ENCODE measurements at places on chromosomes 3 and 15. TPM values are rescaled to one million over a fixed set of nuclear protein-coding genes. Genes with fewer than 3 reads are reported as not detected.
A peak's percentile ranks its signal among the peaks of the same experiment; 100 is the strongest.

GRCh38 chr3:151203051-151203420 lies at the start of gene GPR171:
TSS of gene GPR171 (minus strand) at chr3:151203216. CDS start at chr3:151199386, 3,830 bp downstream.
- no peaks in the 10 kb centered on the region for H3K36me3 ChIP-seq
- no peak for DNase-seq
- H3K4me1 ChIP-seq, result peaks cover 2% of the 10 kb centered on the region
- H3K27ac ChIP-seq, result no peak within 1 kb of the TSS

CHAC1 gene
- total RNA-seq, result 51.3 TPM

GRCh38 chr15:67784090-67784781 lies 41.1 kb upstream of the SKOR1 start:
- H3K4me1 ChIP-seq, result no peaks in the 10 kb centered on the region
- H3K27me3 ChIP-seq, result no peaks in the 10 kb centered on the region
- H3K27ac ChIP-seq, result no peak overlapping the region
- DNase-seq, result no peak
- no peak overlapping the region for H3K4me3 ChIP-seq

DNA sequence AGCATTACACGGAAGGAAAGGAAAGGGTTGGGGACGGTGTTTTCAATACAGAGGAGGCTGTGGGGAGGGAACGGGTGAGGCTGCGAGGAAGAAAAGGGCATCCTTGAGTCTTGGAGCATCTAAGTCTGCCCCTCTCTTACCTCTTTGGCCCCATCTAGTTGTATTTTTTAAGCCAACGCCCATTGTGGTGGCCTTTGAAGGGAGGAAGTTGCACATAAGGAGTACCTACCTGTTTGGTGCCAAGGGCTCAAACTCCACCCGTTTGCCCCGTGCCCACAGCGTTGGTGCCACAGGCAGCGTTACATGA lies 146.1 kb upstream of the UMPS start:
- no peak for DNase-seq
- peaks cover 59% of the 10 kb centered on the region for H3K27me3 ChIP-seq
- no peaks in the 10 kb centered on the region for H3K36me3 ChIP-seq
- no peak overlapping the region for H3K27ac ChIP-seq
- peak overlapping the region; percentile 44 for H3K4me3 ChIP-seq
- no peaks in the 10 kb centered on the region for H3K4me1 ChIP-seq

DNA sequence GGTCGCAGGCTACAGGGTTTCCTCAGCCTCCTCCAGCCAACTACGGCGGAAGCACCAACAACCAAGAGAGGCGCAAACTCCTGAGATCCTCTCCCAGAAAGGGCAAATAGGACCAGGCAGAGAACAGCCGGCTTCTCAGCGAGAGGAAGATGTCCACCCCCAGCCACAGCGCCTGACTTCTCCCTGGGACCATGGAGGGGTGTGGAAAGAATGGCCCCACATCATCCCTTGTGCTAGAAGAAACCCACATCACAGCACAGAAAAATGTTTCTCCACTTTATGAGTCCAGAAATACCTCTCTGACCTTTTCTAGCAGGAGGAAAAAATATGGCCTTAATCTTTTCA lies 105.7 kb downstream of the XXYLT1 start:
- no peaks in the 10 kb centered on the region for H3K27me3 ChIP-seq
- no peaks in the 10 kb centered on the region for H3K36me3 ChIP-seq
- no peak for DNase-seq
- H3K4me3 ChIP-seq, result no peak overlapping the region

LDHAL6B gene
- not detected for total RNA-seq

GRCh38 chr3:78924711-78925110 lies 843.1 kb downstream of the ROBO1 start:
- H3K36me3 ChIP-seq, result no peaks in the 10 kb centered on the region
- H3K27me3 ChIP-seq, result no peaks in the 10 kb centered on the region
- H3K27ac ChIP-seq, result no peak overlapping the region
- no peaks in the 10 kb centered on the region for H3K4me1 ChIP-seq

DNA sequence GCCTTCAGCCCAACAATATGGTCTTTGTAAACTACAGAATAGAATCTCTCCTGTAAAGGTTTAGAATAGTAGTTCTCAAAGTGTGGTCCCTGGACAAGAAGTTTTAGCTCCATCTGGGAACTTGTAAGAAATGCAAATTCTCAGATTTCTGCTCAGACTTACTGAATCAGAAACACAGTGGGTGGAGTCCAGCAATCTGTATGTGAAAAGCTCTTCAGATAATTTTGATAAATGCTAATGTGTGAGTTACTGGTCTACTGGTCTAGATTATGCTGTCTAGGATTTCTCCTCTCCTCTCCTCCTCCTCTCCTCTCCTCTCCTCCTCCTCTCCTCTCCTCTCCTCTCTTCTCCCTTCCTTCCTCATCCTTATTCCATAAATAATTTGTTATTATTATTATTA lies 57.5 kb downstream of the RBMS3 start:
- H3K4me1 ChIP-seq, result peaks cover 4% of the 10 kb centered on the region
- DNase-seq, result no peak
- no peak overlapping the region for H3K4me3 ChIP-seq
- no peak overlapping the region for H3K27ac ChIP-seq

DNA sequence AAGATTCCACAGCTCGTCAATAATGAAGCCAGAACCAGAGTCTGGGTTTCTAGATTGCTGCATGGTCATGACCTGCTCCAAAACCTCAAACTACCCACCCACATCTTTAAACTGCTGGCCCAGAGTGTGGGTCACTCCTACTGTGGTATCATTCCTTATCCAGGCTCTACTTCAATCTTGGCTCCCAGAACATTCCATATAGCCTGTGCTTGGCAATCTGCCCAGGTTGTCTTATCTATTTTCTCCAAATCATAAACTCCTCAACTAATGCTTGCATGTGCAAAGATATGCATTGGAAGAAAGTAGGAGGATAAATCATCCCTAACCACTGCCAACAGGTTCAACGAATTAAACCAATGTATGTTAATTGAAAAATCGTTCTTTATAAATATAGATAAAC lies 169.7 kb downstream of the ANXA2 start:
- no peaks in the 10 kb centered on the region for H3K4me1 ChIP-seq
- peaks cover 11% of the 10 kb centered on the region for H3K27me3 ChIP-seq
- no peak overlapping the region for H3K27ac ChIP-seq
- no peaks in the 10 kb centered on the region for H3K36me3 ChIP-seq

ROBO2 gene
- 14.5 TPM for total RNA-seq

GRCh38 chr3:69994919-69995318 lies 4.6 kb upstream of the SAMMSON start:
- no peak overlapping the region for H3K4me3 ChIP-seq
- H3K27ac ChIP-seq, result no peak overlapping the region

DNA sequence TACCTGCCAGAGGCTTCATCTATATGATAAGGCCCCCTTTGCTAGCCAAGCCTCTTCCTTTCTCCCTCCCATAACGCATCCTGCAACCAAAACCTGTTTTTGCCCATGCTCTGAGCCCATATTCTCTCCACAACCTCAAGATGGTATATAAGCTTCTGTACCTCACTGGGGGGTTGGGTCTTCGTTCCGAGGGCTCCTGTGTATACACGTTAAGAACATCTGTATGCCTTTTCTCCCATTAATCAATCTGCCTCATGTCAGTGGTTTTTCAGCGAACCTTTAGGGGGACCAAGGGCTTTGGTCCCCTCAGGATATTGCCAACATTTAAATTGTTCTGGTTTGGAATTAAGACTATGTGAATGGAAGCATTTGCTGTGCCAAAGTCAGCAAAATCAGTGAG lies 168.0 kb downstream of the PEX5L start:
- no peaks in the 10 kb centered on the region for H3K4me1 ChIP-seq
- no peaks in the 10 kb centered on the region for H3K27me3 ChIP-seq
- no peaks in the 10 kb centered on the region for H3K36me3 ChIP-seq
- DNase-seq, result no peak
- no peak overlapping the region for H3K4me3 ChIP-seq

GRCh38 chr15:75921732-75922703 lies 18.3 kb downstream of the FBXO22 start:
- DNase-seq, result peak; percentile 83
- no peaks in the 10 kb centered on the region for H3K27me3 ChIP-seq
- peaks cover 4% of the 10 kb centered on the region for H3K4me1 ChIP-seq
- H3K36me3 ChIP-seq, result peaks cover 11% of the 10 kb centered on the region

GRCh38 chr15:60804986-60805949 lies 326.3 kb upstream of the ICE2 start:
- H3K4me3 ChIP-seq, result no peak overlapping the region
- no peak overlapping the region for H3K27ac ChIP-seq
- H3K4me1 ChIP-seq, result peaks cover 5% of the 10 kb centered on the region
- peak; percentile 74 for DNase-seq

- no peak for DNase-seq
- no peaks in the 10 kb centered on the region for H3K36me3 ChIP-seq
- H3K4me1 ChIP-seq, result no peaks in the 10 kb centered on the region
- H3K4me3 ChIP-seq, result no peak overlapping the region
- peaks cover 59% of the 10 kb centered on the region for H3K27me3 ChIP-seq
- no peak overlapping the region for H3K27ac ChIP-seq
Observed at GRCh38 chr15:43275740-43276562, 9.2 kb upstream of the TGM5 start.

GRCh38 chr15:86445579-86446252 lies 366.0 kb downstream of the AGBL1 start:
- no peak for DNase-seq
- H3K27ac ChIP-seq, result no peak overlapping the region
- H3K4me1 ChIP-seq, result no peaks in the 10 kb centered on the region
- H3K4me3 ChIP-seq, result no peak overlapping the region

- peaks cover 7% of the 10 kb centered on the region for H3K4me1 ChIP-seq
- no peak overlapping the region for H3K4me3 ChIP-seq
- no peaks in the 10 kb centered on the region for H3K27me3 ChIP-seq
- H3K27ac ChIP-seq, result no peak overlapping the region
- H3K36me3 ChIP-seq, result no peaks in the 10 kb centered on the region
Observed at GRCh38 chr15:44084770-44085169, 110.3 kb downstream of the FRMD5 start.

GOLGA6L7 gene
- not detected for total RNA-seq

GRCh38 chr3:9730657-9731205 lies 804 bp upstream of the BRPF1 start:
- peaks cover 8% of the 10 kb centered on the region for H3K4me1 ChIP-seq
- H3K4me3 ChIP-seq, result peak overlapping the region; percentile 38
- no peak for DNase-seq
- H3K27me3 ChIP-seq, result no peaks in the 10 kb centered on the region
- peaks cover 8% of the 10 kb centered on the region for H3K36me3 ChIP-seq
- peak overlapping the region; percentile 84 for H3K27ac ChIP-seq

- no peak overlapping the region for H3K27ac ChIP-seq
- H3K36me3 ChIP-seq, result no peaks in the 10 kb centered on the region
- DNase-seq, result no peak
- H3K4me3 ChIP-seq, result no peak overlapping the region
- H3K4me1 ChIP-seq, result no peaks in the 10 kb centered on the region
- H3K27me3 ChIP-seq, result peaks cover 14% of the 10 kb centered on the region
Observed at GRCh38 chr15:81050805-81051204, 50.1 kb downstream of the TLNRD1 start.

DNA sequence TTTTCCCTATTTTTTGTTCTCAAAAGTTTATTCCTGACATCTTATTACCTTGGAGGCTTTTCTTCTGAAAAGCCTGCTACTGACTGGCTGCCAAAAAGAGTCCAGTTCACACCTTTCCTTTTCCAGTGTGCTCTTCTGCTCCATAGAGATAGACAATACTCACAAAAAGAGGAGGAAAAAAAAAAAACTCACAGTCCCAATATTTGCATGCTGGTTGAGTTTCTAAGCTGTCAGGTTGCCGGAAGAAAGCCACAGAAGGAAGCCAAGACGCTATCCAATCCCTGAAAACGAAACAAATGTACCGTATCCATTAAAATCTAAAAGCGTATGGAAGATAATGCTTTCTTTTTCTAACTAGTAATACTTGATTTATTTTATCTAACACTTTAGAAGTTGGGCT lies 299.5 kb downstream of the CADM2 start:
- no peaks in the 10 kb centered on the region for H3K36me3 ChIP-seq
- no peak overlapping the region for H3K4me3 ChIP-seq
- no peaks in the 10 kb centered on the region for H3K27me3 ChIP-seq
- no peak overlapping the region for H3K27ac ChIP-seq

- no peaks in the 10 kb centered on the region for H3K27me3 ChIP-seq
- H3K36me3 ChIP-seq, result peaks cover 17% of the 10 kb centered on the region
- DNase-seq, result peak; percentile 93
- no peaks in the 10 kb centered on the region for H3K4me1 ChIP-seq
- H3K4me3 ChIP-seq, result peak within 1 kb of the TSS; percentile 71
Observed at GRCh38 chr3:9843715-9844438, at the start of gene RPUSD3. TSS of gene RPUSD3 (minus strand) at chr3:9844008. CDS start at chr3:9843990, 18 bp downstream.

TLR9 gene
- total RNA-seq, result not detected

FBXO40 gene
- total RNA-seq, result not detected
